ENCODE measurements at places on chromosomes 11 and 22.

DNA sequence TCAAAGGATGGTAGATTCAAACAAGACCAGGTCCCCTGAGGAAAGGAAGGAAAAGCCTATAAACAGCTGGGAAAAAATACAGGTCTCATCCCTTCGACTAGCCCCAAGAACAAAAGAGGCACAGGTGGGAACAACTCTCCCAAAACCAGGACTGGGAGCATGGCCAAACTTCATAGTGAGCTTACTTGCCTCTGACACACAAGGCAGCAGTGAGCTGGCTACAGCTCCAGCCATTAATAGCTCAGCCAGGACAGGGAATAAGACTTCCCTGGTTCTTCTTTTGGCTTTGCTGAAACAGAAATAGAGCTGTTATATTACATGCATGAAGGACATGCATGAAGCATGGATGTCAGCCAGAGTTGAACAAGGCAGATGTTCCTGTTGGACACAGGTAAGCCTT is at the start of gene OR10A2:
OR10A2 (plus strand) TSS at position 97 of the 400 bp plus-strand sequence. CDS start 6,698 bp downstream, outside the sequence.
- DNase-seq: no peak

- DNase-seq: no peak
Observed at GRCh38 chr11:33399421-33399820, 142.2 kb downstream of the HIPK3 start.

DNA sequence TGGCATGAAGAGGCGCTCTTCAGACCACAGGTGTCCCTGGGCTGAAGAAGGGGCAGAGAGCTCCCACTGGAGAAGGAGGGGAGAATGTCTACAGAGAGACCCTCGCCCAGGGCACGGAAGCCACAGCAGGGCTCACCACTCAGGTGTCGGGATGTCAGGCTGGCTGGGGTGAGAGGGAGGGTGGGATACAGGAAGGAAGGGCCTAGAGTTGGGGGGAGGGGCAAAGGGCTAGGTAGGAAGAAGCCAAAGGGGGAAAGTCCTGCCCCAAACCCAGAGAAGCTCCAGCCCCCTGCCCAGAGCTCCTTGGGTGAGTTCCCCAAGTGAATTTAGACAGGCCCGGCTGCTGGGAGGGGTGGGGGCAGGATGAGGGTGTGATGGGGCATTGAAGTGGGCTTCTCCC is 232.0 kb downstream of the CEP164 start:
- no peak for DNase-seq

DNA sequence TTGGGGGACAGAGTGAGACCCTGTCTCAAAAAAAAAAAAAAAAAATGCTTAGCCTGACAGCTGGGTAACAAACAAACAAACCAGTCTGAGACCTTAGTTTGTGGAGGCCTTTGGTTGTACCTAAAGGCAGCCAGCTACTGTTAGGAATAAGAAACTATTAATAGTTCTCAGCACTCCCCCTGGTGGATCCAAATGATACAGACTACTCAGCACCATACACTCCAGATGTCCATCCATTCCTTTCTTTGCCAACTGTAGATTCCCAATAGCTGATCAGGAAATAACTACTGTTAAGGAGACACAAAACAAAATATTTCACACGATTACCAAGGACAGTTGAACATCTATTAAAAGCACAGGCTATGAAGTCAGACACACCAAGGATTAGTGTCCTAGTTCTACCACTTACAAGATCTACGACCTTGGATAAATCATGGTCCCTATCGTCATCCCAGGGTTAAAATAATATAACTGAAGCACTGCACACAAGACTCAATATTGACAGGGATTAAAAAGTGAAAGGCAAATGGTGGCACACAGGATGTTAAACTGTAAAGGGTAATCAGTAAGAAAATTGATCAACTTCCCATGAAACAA is 17.2 kb downstream of the CLDN25 start:
- DNase-seq: no peak

- DNase-seq: no peak
Observed at GRCh38 chr11:2097356-2097997, 41.7 kb downstream of the IGF2 start.

- DNase-seq: no peak
Observed at GRCh38 chr11:10650166-10650565, 43.4 kb downstream of the IRAG1 start.

- DNase-seq: no peak
Observed at GRCh38 chr22:50547263-50547985, 1.7 kb downstream of the KLHDC7B start.
